ENCODE measurements at places on chromosomes 6 and 20. TPM values are rescaled to one million over a fixed set of nuclear protein-coding genes. Genes with fewer than 3 reads are reported as not detected.
A peak's percentile ranks its signal among the peaks of the same experiment; 100 is the strongest.

DNA sequence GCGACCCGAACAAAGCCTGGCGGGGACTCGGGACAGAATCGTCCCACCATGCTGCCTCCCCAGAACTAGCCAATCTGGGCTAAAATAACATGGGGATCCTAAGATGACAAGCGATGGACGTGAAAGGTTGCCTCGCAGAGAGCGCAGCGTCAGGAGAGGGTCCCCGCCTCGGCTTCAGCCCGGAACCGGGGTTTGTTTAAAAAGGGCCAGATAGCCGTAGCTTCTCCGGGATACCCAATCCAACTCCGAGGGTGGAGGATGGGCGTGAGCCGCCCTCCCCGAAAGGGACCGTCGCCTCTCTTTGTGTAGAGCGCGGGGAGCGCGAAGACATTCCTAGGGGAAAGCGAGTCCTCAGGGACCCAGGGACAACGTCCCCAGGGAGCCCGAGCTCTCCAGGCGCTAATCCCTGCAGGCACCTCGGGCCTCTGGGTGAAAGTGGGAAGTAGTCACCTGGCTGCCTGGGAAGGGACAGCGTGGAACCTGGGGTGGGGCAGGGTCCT is 643 bp downstream of the CD24 start:
- no peak for DNase-seq

GRCh38 chr6:109305028-109305427 is 77.2 kb downstream of the CD164 start:
- DNase-seq: no peak

GRCh38 chr6:45714006-45714730 is 301.5 kb downstream of the CLIC5 start:
- no peak for DNase-seq

- DNase-seq: no peak
These were observed 33.9 kb downstream of the ADTRP start for GRCh38 chr6:11744753-11745152.

GRCh38 chr6:24332317-24332716 is 25.5 kb downstream of the DCDC2 start:
- DNase-seq: no peak

DNA sequence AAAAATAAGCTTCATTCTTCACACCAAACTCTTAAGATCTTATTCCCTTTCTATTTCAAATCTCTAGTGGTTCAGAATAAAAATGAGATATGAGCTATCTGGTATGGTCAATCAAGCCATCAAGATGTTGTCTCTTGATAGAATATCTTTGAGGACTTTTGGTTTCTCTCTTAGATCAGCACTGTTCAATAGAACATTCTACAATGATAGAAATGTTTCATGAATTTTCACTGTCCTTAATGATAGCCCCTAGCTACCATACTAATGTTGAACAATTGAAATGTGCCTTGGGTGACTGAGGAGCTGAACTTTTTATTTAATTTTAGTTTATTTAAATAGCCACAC is 24.1 kb upstream of the HINT3 start:
- no peak for DNase-seq

GRCh38 chr20:60561052-60561451 is 602.8 kb downstream of the CDH26 start:
- DNase-seq: no peak

GRCh38 chr6:17115251-17116116 is 13.6 kb downstream of the STMND1 start:
- DNase-seq: peak; percentile 90

DNA sequence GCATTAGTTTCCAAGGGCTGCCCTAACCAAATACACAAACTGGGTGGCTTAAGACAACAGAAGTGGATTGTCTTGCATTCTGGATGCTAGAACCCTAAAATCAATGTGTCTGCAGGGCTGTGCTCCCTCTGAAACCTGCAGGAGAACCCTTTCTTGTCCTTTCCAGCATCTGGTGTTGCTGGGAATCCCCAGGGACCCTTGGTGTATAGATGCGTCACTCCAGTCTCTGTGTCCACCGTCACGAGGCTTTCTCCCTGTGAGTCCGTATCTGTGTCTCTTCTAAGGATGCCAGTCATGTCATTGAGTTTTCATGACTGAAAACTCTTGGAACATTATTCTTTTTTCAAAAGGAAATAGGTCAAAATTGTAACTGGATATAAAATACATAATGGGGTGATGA is 142.9 kb downstream of the RNASET2 start:
- DNase-seq: no peak

DNA sequence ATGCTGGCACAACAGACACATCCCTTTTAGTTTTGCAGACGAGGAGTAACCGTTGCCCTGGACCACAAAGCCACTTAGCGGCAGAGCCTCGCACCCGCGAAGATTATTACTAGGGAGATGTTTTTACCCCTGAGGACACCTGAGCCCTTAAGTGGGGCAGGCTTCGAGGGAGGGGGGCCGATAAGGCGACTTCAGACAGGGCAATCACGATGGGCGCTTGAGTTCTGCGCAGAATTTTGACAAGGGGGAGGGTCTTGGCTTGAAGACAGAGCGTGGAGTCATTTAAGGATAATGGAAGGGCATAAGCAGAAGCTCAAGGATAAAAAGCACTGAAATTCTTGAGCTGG is 650 bp upstream of the TTK start:
- no peak for DNase-seq

GRCh38 chr6:7697432-7697819 is 28.5 kb upstream of the BMP6 start:
- no peak for DNase-seq

DNA sequence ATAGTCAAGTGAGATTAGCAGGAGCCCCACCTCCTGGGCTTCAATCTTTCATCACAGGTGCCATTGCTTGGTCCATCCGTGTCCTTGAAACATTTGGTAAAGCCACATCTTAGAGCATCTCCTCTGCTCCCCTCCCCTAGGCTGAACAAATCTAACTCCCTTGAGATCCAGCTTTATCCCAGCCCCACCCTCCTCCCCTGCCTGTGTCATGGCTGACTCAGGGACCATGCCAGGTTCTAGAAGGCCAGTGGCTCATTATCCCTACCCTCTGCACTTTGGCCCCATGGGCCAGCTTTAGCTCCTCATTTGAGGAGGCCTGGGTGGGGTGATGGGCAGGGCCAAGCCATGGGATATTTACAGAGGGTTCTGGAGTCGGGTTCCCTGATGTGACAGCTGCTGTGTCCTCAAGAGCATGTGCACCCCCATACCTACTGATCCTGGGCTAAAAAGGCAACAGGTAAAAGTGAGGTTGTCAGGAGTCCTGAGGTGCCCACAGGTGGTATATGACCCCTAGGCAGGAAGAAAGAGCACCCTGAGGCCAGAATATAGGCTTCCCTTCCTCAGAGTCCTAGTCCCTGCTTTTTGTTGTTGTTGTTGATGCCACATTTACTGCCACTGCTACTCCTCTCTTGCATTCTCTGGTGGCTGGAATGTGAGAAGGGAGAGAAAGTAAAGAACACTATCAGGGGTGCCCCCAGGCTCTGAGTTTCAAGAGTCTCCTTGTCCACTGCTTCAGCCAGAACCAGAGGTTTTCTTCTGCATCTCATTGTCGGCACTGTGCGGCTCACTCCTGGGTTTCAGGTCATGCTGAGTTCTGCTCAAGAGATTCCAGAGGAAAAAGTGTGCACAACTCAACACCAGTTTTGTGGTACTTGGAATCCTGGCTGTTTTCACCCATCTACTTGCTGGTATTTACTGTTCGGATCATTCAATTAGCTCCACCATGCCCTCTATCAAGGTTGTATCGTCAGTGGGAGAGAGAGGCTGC is 228.4 kb downstream of the LRFN2 start:
- no peak for DNase-seq

GRCh38 chr6:55941702-55942101 is 66.3 kb upstream of the BMP5 start:
- no peak for DNase-seq

- DNase-seq: no peak
These were observed 3.7 kb downstream of the RNF39 start for GRCh38 chr6:30071858-30072257.

DNA sequence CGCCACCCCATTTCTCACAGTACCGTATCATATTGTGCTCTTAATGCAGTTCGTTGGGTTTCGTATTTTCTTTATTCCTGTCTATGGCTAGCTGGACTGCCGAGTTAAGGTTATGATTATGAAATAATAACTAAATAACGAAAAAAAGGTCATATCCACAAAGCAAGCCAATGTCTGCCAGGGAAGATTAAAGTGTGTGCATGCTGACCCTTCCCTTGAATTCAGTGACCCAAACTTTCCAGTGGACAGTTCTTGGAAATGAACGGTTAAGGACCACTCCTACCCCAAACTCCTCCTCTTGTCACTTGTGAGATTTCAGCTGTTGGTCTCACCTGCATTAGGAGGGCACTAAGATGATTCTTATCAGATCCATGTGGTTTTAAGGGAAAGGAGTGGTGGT is 171.6 kb downstream of the ZNF217 start:
- no peak for DNase-seq

DNA sequence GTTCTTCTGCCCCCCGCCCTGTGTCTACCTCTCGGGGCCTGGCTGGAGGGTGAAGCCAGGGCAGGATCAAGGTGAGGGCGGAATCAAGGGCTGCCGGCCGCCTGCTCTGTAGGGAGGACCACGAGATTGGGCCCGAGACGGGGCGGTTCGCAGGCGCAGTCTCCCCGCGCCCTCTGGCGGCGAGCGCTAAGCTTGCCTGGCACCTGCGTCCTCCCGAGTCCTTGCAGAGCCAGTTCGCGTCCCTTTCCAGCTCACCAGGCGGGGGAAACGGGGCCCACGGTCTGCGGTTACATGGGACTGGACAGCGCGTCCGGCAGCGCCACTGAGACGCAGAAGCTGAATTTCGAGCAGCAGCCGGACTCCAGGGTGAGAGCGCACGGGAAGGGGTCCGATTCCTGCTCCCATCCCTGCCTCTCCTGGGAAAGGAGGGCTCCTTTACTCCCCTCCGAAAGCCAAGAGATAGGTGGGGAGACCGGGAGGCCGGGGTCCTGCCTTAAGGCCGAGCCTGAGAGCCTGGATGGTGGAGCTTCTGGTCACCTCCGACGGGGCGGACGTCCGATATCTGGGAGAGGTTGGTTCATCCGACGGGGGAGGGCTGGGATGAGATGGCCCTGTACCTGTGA is 3.6 kb upstream of the MATN4 start:
- DNase-seq: no peak

DNA sequence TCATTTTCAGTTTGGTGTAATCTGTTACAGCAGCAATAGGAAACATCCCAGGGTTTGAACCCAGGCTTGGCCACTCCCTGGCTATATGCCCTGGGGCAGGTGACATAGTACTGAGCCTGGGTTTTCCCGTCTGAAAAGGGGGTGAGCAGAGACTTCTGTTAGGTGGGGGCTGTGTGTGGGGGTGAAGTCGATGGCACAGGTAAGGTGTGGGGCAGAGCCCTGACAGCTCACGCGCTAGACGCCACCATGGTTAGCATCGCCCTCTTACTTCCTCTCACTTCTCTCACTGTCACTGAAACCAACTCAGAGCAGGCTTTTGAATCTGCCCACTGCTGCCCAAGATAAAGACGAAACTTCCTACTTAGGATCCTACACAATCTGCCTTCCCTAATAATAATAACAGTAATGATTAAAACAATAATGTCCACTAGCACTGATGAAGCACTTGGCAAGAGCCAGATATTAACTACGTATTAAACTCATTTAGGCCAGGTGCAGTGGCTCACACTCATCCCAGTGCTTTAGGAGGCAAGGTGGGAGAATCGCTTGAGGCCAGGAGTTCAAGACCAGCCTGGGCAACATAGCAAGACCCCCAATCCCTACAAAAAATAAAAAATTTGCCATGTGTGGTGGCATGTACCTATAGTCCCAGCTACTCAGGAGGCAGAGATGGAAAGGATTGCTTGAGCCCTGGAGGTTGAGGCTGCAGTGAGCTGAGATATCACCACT is 117.9 kb upstream of the PTPN1 start:
- no peak for DNase-seq

DNA sequence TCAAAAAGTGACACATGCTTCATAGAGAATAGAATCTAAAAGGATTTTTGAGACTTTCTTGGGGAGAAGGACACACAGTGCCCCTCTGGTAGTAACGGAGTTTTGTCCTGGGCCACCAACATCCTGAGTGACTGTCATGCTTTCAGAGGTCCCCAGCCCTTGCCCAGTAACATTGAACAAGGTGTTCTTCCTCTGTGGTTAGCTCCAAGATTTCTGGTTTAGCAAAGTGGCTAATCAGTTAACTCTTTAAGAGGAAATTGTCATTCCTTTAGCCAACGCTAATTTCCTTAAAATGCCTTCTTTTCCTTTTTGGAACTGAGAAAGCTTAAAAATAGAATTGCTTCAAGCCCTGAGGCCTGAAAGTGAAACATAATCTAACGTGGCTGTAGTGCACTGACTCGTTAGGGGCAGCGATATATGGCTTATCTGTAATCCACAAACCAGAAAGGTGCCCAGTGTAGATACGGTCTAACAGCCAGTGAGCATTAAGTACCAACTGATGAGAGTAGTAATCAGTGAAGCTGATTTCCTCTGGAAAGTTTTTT is 7.8 kb downstream of the E2F3 start:
- DNase-seq: no peak

- DNase-seq: no peak
These were observed 1.2 kb upstream of the ZNFX1 start for GRCh38 chr20:49278818-49279676.

DNA sequence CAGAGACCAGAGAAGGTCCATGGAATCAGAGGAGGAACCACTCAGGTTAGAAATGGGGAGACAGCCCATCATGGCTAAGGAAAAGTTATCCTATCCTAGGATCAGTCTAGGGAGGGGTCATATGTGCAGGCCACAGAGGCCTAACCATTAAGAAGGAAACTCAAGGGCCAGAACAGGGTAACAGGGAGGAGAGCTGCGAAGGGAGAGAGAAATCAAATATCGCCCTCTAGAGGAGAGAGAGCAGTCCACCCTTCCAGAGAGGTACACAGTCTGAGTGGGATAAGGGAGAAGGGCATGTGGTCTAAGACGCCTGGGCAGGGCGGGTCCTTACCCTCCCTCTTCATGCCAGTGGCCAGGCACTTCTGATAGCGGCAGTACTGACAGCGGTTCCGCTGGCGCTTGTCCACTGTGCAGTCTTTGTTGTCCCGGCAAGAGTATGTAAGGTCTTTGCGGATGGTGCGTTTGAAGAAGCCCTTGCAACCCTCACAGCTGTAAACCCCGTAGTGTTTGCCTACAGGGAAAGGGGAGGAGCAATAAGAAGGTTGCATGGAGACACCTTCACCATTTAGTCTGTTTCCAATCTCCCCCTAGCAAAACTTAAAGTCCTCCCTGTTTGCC is 2.9 kb downstream of the RXRB start:
- DNase-seq: no peak

The TREML1 gene
- polyA plus RNA-seq: not detected

The ADNP gene
- 10.6 TPM for polyA plus RNA-seq

The MAP1LC3A gene
- polyA plus RNA-seq: 28.7 TPM

The SMPD2 gene
- polyA plus RNA-seq: 9.8 TPM

The KIF13A gene
- polyA plus RNA-seq: 47.9 TPM

The HUS1B gene
- 0.10 TPM for polyA plus RNA-seq

The PCK1 gene
- polyA plus RNA-seq: not detected

The SEL1L2 gene
- 0.86 TPM for polyA plus RNA-seq

The PRPH2 gene
- polyA plus RNA-seq: 2.3 TPM

The ZNF217 gene
- 13.6 TPM for polyA plus RNA-seq

The NFATC2 gene
- 0.12 TPM for polyA plus RNA-seq

The PSORS1C1 gene
- 4.9 TPM for polyA plus RNA-seq

The LAMP5 gene
- polyA plus RNA-seq: 0.06 TPM

Data from BJ (cell line).